ENCODE measurements at places on chromosomes 7 and 10.

DNA sequence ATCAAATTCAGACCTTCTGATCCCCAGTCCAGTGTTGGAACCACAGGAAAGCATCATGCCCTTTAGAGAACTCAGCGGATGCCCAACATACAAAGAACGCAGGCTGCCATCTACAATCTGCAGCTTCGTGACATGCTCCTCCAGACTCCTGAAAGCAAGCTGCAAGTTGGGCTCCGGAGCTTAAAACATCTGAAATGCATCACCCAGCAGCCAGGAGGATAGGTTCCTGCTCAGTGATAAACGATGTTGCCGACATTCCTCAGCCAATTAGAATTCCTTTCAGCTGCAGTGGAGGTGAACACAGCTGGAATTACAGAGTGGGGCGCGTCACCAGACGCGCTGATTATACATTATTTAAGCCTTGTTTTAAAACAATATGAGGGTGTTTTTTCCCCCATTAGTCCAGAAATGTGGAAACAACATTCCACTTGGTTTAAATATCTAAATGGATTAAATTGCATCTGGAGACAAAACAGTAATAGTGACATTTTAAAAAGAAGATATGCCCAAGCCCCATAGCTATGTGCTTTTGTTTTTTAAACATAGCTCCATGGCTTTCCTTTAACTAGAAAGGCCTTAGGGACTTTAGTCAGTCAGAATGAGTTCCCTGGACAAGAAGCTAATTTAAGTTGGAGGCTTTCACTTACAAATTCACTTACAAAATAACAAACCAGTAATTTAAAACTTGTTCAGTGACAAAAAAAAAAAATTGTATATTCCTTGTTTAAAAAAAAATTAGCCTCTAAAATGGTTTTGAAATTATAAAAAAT lies 6.3 kb downstream of the SMURF1 start:
- DNase-seq = peak; percentile 31

DNA sequence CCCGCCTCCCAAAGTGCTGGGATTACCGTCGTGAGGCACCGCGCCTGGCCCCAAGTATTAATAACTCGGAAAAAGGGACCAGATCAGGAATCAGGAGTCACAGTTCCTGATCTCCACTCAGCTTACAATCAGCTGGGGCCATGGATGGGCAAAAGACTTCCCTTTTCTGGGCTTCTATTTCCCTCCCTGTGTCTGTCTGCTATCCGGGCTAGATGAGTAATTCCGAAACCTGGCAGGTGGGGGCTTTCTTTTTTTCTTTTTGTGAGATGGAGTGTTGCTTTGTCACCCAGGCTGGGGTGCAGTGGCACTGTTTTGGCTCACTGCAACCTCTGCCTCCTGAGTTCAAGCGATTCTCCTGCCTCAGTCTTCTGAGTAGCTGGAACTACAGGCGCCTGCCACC lies 11.6 kb downstream of the RPS24 start:
- no peak for DNase-seq

DNA sequence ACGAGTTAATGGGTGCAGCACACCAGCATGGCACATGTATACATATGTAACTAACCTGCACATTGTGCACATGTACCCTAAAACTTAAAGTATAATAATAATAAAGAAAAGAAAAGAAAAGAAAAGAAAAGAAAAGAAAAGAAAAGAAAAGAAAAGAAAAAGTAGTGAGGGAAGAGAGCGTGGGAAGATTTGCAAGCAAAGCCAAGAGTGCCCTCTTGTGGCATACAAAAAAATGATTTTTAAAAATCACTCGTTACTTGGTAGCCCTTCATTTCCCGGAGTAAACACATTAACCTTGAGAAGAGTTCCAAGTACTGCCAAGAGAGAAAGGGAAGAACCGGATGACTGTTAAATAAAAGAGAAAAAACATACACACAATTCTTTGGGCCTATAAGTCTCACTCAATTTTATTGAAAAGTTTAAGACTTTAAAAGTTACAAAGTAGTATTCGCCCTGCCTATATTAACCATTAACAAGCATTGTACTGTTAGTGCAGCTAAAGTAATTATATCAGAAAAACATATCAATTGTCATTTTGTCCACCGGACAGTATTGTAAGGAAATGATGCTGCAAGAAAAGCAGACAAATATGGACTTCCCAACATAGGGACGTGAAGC lies 6.2 kb upstream of the CH25H start:
- peak; percentile 35 for DNase-seq

DNA sequence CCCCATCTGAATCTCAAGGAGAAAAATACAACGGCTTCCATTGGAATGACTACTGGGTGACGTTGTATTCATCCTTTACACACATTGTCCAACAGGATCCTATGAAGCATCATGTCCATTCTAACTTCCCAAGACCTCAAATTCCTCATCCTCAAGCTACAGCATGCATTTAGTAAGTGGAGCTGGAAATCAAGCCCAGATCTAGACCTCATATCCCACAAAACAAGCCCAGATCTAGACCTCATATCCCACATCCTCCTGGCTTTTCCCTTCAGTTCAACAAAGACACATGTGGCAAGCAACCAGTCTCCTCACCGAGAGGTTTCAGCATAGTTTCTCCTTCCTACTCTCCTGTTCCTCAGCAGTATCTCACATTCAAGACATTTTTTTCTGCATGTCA lies 12.2 kb downstream of the IGF2BP3 start:
- DNase-seq = no peak

DNA sequence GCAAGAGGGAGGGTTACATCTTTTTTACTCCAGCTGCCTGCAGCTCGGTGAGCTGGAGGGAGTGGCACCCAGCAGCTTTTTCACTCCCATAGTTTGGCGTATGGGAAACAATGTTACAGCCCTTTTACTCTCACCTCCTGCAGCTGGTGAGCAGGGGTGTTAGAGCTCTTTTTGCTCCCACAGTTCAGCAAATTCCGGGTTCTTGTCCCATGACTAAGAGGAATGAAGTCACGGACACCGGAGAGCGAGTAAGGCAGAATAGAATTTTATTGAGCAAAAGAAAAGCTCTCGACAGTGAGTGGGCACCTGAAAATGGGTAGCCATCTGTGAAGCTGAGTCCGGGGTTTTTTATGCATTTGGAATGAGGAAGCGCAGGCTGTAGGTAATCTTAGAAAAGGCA lies 446.6 kb downstream of the GFRA1 start:
- DNase-seq = no peak

DNA sequence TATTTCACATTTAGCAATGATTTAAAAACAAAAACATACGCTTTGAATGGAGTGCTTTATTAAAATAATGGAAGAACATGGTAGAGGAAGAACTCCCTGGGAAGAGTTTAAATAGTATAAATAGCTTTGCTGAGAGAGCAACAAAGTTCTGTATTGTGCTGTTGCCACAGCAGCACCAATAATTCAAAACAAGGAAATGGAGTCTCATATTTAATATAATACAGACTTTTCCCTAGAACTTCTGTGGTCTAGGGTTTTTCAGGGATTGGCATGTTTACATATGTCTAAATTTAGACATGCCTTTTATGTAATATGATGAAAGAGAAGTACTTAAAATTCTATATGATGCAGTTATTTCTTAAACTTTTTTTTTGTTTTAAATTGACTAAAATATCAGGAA lies 217.2 kb upstream of the HDAC9 start:
- DNase-seq = no peak

GRCh38 chr7:149598721-149599308 lies 101.2 kb upstream of the ZNF746 start:
- DNase-seq = peak; percentile 49

- no peak for DNase-seq
Observed at GRCh38 chr7:68309271-68309670, 1289.0 kb upstream of the AUTS2 start.

GRCh38 chr10:61286686-61287085 lies 166.5 kb downstream of the TMEM26 start:
- DNase-seq = no peak

- DNase-seq = no peak
Observed at GRCh38 chr10:61795147-61795546, 106.4 kb upstream of the ARID5B start.

DNA sequence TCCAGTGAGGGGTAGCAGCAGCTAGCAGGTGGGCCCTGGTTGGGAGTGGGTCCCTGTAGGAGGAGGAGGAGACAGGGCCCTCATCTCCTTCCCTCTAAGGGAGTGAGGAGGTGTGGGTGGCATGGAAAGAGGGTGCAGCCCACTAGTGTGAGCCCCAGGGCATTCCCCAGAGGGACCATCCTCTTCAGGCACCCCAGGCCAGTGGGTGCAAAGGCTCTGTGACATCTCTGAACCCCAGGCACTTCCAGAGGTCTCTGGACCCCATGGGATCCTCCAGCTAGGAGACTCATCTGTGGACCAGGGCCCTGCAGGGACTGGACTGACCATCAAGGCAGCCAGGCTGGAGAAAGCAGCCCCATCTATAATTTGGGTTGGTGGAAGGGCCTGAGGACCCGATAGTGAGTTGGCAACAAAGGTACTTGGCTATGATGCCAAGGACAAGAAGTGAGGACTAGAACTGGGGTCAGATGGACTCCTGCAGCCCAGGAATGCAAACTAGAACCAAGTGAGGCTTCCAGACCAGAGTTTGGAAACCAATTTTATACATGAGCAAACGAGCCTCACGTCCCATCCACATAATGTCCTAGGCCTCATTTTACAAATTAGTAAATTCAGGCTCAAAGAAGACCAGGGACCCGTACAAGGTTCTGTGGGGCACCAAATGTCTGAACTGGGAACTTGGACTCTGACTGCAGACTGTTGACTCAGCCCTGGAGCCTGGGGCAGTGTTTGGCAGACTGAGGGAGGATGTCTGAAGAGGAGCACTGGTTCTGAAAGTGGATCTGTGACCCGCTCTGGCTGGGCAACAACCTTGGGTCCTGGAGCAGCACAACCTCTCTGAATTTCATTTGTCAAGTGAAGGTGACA lies 1.4 kb upstream of the VSTM4 start:
- DNase-seq = no peak

DNA sequence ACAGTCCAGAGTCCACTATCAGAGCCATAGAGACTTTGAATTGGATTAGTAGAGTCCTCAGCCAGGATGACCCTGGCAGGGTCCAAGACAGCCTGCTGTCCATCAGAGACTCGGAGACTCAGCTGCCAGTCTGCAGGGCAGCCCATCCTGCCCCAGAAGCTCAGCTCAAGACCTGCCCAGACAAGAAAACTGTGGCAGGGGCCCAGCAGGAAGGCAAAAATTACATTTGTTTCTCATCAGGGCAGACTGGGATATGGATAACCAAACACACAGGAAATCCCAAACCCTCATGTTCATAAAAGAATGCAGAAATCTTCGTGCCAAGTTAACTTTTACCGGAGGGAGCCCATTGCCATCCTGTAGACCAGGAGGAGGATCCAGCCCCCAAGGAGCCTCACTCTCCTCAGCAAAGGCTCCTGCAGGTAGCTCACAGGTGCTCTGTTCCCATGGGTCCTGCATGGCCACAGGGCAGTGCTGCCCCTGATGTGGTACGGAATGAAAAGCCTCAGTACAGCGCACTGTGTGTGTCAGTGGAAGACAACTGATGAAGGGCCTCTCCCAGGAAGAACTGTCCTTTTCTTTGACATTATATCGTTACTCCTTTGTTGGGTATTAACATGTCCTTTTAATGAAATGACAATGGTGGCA lies 222.2 kb downstream of the KCNMA1 start:
- DNase-seq = no peak

DNA sequence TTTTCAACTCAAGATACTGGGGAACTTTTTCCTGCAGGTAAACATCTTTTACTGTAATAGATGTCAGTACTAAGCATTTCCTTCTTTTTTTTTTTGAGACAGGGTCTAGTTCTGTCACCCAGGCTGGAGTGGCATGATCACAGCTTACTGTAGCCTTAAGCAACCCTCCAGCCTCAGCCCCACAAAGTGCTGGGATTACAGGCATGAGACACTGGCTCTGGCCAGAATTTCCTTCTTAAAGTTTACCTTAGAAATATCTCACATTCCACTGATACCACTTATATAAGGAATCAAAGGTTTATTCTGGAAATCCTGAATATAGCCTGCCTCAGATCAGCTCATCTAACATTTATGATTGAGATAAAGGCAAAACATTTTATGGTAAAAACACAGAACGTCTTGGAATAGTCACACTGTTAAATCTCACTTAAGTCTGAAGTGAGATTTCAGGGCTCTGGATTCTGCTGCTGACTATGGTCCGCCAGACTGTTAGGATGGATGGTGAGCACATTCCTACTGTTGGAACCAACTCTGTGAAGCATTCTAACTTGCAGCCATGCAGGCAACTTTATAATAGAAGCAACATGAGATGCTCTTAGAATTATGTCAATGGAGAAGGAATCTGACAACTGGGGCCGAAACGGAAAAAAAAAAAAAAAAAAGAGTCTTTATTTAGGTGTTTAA lies 151.9 kb downstream of the ZMYND11 start:
- DNase-seq = no peak

- DNase-seq = peak; percentile 22
Observed at GRCh38 chr10:70272925-70273316, 10.9 kb downstream of the NPFFR1 start.

GRCh38 chr7:154640266-154640865 lies 362.6 kb downstream of the PAXIP1 start:
- DNase-seq = peak; percentile 28

GRCh38 chr7:51069411-51070083 lies 247.1 kb downstream of the COBL start:
- no peak for DNase-seq

GRCh38 chr10:104260775-104261115 lies 6.1 kb downstream of the GSTO1 start:
- DNase-seq = no peak

DNA sequence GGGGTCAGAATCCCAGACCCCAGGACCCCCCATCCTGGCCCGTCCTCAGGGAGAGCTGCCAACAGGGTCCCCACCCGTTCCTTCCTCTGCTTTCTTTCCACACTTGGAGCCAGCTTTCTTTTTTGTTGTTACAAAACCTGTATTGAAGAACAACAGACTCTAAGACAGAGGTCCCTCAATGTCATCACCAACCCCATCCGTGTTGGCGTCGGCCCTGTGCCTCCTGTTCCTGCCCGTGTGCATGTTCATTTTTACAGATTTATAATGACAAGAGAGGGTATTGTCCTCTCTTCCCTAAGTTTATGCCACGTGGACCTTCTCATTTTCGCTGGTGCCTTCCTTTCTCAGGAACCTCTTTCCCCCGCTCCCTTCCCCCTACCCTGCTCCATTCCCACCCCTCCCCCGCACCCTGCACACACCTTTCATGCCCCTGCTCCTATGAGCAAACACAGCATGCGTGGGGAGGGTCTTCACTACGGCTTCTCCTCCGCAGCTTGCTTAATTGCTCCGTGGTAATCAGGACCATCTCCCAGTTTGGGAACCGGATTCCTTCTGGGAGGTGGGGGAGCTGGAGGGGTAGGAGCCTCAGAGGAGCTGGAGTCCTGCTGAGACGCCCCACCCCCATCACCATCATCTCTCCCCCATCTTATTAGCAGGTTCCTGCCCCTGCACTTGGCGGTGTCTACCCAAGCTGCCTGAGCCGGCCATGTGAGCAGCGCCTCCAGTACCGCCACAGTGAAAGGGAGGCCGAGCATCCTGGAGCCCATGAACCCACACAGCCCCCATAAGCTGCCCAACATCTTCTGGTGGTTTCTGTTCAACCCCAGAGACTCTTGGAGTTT lies 88.0 kb upstream of the INSIG1 start:
- DNase-seq = no peak

- DNase-seq = no peak
Observed at GRCh38 chr7:94497874-94498670, 11.5 kb upstream of the CASD1 start.

GRCh38 chr10:15630353-15630752 lies 89.4 kb downstream of the ITGA8 start:
- DNase-seq = no peak
